ENCODE measurements at places on chromosomes 11 and 22.

DNA sequence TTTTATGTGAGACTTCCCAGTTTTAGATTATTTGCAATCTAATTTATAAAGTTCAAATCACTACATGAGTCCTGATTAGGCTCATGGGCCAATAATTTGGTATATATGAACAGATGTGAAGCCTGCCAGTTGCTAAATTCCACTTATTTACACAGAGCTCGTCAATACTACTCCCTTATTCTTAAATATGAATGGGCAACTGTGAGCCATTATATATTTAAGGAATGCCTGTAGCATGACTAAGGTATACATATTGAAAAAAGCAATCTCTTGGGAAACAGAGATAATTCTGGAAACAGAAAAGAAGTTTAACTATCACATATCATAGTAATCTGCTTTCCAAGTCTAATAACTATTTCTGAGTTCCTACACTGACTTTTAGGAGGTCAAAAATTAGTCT lies 27.0 kb downstream of the RBMXL2 start:
- no peak for DNase-seq

- DNase-seq = no peak
Measured at GRCh38 chr11:64856382-64857227, 12.2 kb upstream of the CDC42BPG start.

DNA sequence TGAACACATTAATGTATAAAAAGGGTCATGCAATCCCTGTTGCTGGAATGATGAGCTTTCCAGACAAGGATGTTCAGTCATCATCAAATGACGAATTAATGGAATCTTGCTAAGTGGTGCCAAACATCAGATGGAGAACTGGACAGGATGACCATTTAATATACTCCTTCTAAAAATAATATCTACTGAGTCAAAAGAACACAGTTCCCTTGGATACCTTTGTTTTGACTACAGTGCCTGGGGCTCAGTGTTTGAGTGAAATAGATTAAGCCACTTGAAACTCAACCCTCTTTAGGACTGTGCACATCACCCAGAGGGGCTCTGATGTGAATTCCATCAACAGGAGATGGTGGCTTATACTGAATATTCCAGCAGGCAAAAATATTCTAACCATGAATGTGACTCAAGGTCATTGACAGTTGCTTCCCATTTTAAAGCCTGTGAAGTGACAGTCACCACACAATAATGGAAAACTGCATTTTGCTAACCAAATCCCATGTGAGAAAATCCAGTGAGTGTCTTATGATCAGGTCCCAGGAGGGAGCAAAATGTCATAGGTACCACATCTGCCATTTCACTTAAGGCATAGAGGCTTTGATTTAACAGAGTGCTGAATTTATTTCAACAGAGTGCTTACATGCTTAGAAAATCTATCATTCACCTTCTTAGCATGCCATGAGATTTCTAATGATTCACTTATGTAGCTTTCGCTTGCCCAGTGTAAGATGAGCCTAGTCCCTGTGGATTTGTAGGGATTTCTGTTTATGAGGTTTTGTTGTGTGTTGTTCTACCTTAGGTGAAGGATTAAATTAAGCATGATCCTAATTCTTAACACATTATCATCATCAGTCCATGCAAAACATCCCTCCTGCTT lies 41.3 kb upstream of the SLN start:
- no peak for DNase-seq

DNA sequence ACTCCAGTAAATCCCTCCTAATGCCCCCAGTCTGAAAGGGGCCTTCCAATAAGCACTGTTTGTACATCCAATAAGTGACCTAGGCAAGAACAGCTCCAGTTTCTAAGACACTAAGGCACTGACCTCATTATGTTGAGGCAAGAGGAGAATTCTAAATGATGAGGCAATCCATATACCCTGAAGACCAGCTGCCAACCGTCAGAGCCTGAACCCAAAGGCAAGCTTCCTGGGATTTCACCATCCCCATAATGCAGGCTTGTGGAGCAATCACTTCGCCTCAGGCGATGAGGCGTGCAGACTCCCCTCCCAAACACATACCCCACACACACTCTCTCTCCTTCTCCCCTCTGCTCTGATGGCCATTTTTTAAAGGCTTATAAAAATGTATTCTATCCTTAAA lies 49.5 kb downstream of the LGR4 start:
- no peak for DNase-seq

DNA sequence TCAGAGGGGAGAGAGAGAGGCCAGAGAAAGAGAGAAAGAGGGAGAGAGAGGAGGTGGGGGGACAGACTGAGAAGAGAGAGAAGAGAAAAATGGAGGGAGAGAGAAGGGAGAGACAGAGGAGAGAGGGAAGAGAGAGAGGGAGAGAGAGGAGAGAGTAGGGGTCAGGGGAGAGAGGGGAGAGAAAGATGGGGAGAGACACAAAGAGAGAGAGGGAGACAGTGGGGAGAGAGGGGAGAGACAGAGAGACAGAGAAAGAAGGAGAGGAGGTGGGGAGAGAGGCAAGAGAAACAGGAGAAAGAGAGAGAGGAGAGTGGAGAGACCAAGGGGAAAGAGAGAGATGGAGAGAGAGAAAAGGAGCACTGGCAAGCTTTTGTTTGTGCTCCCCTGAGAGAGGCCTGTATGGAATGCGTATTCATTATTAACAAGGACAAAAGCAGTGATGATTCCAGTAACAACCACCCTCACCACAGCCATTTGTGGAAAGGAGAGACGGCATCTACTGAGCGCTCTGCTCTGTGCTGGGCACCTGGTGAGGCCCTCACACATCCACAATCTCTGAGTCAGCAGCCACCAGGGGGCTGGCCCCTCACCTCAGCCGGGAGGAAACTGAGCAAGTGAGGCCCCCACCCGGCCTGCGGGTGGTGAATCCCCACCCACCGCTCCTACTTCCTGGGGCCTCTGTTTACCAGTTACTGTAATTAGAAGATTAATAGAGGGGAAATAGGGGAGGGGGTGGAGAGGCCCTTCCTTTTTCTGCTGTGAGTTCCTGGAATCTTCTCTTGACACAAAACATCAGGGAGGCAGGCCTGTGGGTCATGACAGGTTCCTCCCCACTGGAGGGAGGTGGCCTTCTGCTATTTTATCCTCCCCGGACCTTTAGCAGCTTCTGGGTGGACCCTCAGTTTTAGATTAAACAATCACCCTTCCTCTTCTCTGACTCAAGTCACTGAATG lies 14.6 kb upstream of the MIAT start:
- DNase-seq = peak; percentile 78

All from Jurkat, Clone E6-1 (cell line).